ENCODE measurements at places on chromosomes 4 and X.

- no peak for DNase-seq
These were observed 150.9 kb downstream of the SHROOM3 start for GRCh38 chr4:76585897-76586360.

GRCh38 chr4:100289530-100289888 lies 99.2 kb upstream of the DDIT4L start:
- no peak for DNase-seq

DNA sequence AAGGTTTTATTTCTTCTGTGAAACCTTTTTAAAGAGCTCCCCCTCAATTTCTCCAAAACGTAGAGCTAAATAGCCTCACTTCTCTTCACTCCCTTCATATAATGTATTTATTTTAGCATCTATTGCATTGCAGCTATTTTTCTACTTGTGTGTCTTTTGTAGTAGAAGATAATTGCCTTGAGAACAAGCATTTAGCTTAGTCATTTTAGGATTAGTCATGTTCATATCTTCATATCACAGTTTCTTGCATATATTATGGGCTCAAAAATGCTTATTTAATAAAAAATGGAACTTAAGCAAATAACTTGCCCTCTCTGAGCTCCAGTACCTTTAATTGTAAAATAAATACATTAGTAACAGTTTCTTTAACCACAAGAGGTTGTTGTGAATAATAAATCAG lies 72.1 kb upstream of the SPANXC start:
- no peak for DNase-seq

GRCh38 chr4:102137217-102137616 lies 208.1 kb downstream of the SLC39A8 start:
- DNase-seq, result no peak

DNA sequence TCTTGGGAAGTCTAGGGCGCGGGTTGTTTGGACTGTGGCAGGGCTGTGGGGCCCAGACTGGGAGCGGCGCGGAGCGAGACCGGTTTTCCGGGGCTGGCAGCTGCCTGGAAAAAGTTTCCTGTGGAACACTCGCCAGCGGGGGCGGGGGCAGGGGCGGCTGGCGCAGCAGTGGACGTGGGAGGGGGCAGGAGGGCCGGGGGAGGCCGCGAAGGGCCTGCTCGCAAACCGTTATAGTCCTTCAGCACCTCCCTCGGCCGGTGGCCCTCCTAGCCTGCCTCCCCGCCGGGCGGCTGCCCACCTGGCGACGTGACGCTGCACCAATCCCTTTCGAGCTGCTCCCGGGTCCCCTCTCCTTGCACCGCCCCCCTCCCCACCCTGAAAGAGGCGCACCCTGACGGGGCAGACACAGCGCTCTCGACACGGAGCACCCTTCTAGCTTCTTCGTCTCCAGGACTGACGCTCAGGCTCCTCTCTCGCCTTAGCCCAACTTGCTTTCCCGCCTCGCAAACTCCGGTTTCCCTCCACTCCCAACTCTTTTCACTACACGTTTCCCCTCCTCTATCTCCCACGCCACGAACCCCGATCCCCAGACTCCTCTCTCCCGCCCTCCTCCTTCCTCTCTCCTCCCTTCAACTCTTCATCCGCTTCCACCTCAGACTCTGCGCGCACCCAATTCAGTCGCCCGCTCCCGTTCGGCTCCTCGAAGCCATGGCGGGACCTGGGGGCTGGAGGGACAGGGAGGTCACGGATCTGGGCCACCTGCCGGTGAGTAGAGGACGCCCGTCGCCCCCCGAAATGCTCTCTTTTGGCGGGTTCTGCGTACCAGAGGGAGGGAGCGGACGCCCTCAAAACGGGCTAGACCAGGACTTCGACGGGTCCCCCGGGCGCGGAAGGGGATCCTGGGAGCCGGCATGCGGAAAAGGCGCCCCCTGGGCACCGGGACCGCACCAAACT lies at the start of gene NRK:
NRK (plus strand) TSS at position 402 of the 954 bp plus-strand sequence; CDS start at position 709, 307 bp downstream.
- no peak for DNase-seq

DNA sequence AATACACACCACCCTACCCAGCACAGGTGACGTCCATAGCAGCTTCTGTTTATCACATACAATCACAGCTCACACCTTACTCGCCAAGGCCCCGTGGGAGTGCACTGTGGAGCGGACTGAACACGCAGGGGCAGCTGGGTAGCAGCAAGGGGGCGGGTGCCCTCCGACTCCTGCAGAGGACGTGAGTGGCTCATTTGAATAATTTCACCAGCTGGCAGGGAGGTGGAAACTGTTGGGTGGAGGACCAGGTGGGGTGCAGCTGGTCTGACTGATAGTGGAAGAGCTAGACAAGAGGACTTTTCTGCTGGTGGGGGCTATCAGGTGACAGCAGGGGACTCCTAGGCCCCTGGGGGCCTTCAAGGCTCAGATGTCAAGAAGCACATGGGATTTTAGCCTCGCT lies 16.3 kb downstream of the MAN2B2 start:
- DNase-seq, result no peak

GRCh38 chrX:65045001-65045400 lies 68.8 kb upstream of the ZC4H2 start:
- DNase-seq, result no peak

GRCh38 chr4:73080789-73081188 lies 11.3 kb upstream of the COX18 start:
- no peak for DNase-seq

GRCh38 chr4:16417198-16417597 lies 190.9 kb upstream of the TAPT1 start:
- no peak for DNase-seq

DNA sequence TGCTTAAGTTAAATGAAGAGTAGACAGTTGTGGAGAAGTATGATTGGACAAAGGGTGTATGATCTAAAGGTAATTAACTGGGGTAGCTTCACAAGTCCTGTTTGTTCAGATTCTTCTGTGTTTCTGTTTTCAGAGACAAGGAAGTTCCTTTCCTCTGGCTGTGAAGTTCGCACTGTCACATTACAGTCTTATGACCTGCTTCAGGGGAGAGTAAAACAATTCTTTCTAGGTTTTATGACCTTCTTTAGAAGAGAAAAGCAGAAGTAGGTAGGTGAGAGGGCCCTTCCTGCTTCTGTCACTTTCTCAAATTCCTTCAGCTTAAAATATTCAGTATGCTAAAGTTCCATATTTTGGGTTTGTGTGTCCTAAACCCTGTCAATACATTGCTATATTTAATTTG lies 211.9 kb downstream of the SOX3 start:
- no peak for DNase-seq

DNA sequence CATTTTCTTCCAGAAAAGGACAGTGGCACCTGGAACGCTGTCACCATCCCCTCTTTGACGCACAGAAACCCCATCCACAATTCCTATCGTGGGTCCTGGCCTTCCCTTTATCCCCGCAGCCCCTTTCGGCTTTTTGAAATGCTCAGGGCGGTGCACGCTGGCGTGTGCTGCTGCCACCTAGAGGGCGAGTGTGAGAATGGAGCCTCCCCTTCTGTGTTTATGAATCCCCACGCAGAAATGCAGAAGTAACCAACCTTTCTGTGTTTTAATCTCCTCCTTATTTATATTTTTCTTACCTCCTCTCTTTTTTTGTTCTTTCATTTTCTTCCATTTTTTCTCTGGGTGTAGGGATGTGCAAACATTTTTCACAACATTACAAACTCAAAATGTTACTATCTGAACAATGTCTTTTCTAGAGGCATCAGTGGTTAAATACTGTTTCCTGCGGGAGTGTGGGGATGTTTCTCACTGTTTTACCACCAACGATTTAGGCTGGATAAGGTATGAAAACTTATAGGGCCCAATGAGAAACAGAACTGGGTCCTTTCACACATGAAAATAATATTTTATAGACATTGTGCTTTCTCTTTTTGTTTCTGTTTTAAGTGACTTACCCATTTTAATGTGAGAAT lies 50.0 kb downstream of the TMA16 start:
- DNase-seq, result peak; percentile 72

DNA sequence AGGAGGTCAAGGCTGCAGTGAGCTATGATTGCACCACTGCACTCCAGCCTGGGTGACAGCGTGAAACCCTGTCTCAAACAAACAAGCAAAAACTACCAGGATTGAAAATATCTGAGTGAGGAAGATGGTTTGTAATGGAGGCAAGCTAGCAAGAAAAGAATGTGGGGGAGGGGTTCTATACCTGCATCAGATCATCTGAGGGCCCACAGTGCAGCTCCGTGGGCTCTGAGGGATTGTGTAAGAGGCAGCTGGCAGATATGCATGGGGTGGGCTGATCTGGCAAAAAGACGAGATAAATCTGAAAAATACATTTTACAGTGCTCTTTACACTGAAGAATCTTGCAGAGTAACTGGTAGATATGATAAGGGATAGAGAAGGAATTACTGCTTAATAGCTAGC lies 28.9 kb upstream of the CHRNA9 start:
- no peak for DNase-seq

- DNase-seq, result no peak
These were observed 112.9 kb downstream of the SHISA3 start for GRCh38 chr4:42510225-42510624.

GRCh38 chr4:131091896-131092295 lies 1995.9 kb downstream of the C4orf33 start:
- no peak for DNase-seq

DNA sequence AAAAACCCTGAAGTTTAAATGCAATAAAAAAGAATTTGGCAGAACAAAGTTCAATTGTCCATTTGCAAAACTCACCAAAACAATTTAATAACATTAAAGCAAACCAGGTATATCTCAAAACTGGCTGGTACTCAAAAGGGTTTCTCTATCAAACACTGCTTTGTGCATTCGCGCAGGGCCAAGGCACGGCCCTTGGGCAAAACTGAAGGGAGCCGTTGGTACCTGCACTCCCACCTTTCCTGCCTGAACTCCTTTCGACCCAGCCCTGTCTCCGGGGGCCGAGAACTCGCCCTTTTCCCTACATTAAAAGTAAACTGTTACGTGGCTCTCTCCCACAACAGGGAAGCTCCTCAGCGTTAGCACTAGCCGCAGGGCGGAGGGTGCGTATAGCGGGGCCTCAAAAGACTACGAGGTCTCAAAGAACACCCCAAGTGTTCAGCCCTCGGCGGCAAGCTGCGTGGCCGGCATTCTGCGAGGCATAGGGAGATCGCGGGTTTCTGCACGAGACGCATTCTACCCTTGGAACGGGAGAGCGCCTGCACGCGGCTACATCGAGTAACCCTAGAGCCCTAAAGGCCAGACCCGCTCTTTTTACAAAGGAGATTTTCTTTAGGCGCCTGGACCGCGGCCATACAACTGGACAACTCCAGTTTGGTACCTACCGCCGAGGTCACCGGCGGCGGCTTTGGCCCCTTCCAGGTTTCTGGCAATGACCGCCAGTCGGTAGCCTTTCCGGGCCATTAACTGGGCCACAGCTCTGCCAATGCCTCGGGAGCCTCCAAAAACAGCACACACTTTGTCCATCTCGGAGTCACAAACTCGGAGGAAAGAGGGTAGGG lies 550 bp downstream of the CBR4 start:
- peak; percentile 71 for DNase-seq

DNA sequence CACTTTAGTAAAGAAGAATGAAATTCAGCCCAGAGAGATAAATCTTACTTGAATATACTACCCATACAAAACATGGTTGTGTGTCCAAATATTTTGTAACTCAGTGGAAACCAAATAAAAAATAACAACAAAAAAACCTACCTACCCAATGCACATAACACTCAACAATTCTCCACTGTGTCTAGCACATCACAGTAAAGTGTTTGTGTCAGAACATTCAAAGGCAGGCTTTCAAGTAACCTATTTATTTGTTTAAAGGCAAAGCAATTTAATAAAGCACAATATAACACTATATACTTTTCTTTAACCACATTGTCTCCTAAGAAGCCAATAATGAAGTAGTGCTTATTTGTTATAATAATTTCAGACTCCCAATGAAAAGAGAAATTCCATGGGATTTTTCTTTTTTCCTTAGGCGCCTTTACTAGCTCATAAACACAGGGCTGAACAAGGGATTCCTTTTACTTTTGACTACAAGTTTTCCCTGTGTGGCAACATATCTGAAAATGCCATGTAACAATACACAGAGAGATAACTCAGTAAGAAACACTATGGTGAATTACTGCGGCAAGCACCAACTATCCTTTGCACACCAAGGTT lies 13.7 kb downstream of the RASGEF1B start:
- DNase-seq, result no peak

GRCh38 chrX:39875834-39876628 lies 221.7 kb downstream of the BCOR start:
- no peak for DNase-seq

GRCh38 chrX:24347881-24348280 lies 12.6 kb upstream of the SUPT20HL1 start:
- DNase-seq, result no peak

DNA sequence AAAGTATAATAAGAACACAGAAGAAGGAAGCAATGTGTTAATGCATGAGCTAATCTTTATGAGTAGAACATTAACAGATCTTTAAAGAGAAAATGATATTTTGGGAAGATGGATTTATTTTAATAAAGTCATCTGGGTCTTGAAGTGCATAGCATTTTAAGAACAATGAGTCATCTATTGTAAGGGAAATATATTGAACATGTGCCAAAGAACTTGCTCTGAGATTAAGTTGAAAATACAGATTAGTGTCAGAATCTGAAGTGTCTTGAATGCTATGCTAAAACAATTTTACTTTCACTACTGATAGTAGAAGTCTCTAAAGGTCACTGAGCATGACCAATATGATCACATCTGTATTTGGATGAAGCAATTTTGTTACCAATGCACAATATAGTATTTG lies 776.7 kb upstream of the GRID2 start:
- DNase-seq, result no peak

DNA sequence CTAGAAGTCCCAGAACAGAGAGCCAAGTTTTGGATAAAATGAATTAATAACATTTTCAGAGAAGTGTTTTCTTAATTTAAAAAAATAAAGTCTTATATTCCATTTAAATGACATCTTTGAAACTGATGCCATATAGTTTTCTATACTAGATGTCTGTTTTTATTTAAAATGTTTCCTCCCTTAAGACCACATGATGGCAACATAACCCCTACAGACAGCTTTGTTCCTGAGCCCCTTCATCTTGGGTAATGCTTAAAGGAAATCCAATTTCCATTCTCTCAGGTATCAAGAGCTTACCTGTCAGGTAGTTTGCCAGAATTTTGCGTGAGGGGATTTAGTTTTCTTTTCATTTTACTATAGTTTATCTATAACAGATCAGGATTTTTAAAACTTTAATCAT lies 181.4 kb upstream of the UGT8 start:
- no peak for DNase-seq

DNA sequence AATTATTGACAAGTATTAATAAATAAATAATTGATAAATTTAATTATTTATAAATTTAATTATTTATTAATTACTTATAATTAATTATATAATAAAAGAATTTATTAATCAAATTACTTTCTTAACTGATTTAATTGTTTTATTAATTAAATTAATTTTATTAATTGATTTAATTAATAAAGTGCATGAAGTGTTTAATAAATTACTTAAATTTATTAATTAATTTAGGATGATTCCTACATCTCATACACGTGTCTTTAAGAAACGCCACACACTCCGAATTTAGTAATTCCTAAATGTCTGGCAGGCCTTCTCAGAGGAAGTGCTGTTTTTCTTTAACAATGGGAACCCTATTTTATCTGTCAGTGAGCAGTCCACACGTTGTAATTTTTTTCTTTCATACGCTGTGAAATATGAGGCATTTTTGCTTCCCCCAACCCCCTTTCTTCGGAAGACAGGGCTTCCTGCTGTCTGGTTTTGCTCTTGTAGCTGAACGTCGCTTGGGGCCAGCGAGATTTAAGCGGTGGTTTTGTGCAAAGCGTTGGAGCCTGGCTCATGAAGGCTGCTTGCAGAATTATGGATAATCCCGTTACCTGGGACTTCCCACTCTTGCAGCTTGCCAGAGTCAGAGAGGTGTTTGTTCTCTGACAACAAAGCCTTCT lies 46.8 kb downstream of the CRLF2 start:
- DNase-seq, result peak; percentile 44

Data from activated CD8-positive, alpha-beta memory T cell treated with anti-CD3 and anti-CD28 coated beads, Interleukin-2, amount 10 ng/mL, durations not matched to agents 7 days and 5 days (primary cell).